Left ventricle myocardium superior (tissue), 1 donor: ENCODE measurements at places on chromosomes 2 and 18. TPM values are rescaled to one million over a fixed set of nuclear protein-coding genes. Genes with fewer than 3 reads are reported as not detected.

DNA sequence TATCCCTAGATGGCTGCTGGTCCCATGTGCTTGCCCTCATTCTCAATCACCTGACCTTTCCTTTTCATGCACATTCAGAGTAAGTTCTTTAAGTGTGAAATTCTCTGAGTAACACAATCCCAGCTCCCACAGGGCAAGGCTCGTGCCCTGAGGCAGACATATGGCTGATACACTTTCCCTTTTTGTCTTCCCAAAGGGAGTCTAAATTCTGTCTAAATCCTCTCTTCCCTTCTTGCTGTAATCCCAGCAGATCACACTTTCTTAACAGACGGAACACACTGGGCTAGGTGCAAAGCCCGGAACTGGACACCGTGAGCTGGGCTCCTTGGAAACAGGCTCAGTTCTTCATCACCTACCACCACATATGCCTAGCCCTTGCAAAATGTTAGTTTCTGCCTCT is 147.6 kb downstream of the GALNT14 start:
- no peak for DNase-seq

- no peak for DNase-seq
Observed at GRCh38 chr2:236054125-236054524, 114.1 kb downstream of the GBX2 start.

DNA sequence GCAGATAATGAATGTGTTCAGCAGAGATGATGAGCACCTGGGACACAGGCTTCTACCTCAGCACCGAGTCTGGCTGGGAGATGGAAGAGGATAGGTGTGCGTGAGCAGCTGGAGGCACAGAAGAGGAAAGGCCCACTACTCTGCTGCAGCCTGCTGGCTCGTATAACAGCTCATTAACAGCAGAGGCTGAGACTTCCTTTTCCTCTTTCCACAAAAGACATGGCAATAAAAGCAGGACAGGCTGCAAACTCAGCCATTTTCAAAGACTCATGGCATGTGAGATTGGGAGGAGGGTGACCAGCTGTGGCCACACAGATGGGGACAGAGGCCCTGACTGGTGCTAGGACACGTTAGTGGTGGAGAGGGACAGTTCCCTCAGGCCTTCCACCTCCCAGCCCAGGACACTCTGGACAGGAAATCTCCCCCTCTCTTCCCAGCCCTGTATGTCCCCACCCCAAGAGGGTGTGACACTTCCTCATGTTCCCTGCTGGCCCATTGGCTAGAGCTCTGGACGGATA is 60.3 kb downstream of the CACNB4 start:
- peak; percentile 45 for DNase-seq

DNA sequence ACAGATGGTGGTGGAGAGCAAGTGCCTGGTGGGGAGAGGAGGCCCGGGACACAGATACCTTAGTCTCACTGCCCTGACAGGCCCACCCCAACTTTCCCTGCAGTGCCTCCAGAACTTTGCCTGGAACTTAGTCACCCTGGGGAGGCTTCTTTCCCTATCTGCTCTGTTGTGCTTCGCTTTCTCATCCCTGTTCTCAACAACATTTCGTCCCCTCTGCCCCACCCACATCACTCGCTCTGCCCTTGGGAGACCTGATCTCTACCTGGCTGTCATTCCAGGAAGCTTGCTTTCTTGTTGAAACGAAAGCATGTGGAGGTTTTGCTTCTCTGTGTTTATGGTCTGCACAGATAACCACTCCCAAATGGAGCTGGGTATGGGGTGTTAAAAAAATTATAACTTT is 93.8 kb downstream of the PRKCE start:
- no peak for DNase-seq

- DNase-seq: no peak
Observed at GRCh38 chr2:493228-493627, 184.0 kb downstream of the TMEM18 start.

GRCh38 chr2:200156166-200156835 is 150.2 kb upstream of the SPATS2L start:
- DNase-seq: peak; percentile 33

- no peak for DNase-seq
Observed at GRCh38 chr18:77701977-77702376, 452.3 kb downstream of the GALR1 start.

DNA sequence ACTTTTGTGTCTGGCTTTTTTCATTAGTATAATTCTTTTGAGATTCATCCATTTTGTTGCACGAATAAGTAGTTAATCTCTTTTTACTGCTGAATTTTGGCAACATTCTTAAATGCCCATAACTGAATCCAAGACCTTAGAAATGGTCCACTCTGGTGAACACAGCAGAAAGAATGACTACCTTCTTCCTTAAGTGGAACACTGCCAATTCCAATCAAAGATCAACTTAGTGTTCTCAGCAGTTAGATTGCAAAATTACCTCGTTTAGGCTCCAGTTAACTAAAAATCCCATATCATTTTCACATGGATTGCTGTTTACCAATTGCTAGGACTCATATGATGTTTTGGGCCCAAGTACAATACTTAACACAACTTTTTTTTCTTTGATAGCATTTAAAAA is 59.9 kb downstream of the MDH1 start:
- DNase-seq: no peak

DNA sequence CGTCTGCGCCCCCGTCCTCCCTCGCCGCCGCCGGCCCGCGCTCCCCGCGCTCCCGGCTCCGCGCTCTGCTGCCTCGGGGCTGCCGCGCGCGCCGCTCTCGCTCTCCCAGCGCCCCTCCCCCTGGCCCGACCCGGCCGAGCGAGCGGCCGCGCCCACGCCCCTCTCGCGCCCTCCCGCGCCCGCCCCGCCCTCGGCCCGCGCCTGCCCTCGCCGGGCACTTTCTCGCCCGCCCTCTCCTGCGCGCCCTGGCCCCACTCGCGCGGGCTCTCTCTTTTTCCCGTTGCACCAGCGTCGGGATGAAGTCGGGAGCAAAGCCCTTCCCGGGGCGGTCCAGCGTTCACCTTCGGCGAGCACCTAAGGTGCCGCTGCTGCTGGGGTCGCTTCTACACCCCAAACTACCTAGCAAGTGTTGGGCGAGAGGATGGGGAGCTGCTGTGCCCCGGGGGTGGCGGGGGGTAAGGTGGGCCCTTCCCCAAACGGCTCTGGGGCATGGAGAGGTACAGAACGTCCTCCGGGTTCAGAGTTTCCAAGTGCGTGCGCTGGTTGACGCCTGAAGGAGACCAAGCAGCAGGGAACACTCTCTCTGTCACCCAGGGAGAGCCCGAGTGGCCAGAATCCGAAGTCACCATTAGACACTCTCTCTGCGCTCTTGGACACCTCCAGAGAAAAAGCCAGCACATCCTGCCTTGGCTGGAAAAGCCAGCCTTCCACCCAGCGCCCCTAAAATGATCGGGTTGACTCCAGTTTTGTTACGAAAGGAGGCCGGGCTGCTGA is at the start of gene COLEC12:
Gene COLEC12 (minus strand): TSS at position 70 of the 774 bp plus-strand sequence. CDS start 187 bp downstream, outside the sequence.
- peak; percentile 76 for DNase-seq

- no peak for DNase-seq
Observed at GRCh38 chr2:180938451-180938850, 42.0 kb upstream of the UBE2E3 start.

DNA sequence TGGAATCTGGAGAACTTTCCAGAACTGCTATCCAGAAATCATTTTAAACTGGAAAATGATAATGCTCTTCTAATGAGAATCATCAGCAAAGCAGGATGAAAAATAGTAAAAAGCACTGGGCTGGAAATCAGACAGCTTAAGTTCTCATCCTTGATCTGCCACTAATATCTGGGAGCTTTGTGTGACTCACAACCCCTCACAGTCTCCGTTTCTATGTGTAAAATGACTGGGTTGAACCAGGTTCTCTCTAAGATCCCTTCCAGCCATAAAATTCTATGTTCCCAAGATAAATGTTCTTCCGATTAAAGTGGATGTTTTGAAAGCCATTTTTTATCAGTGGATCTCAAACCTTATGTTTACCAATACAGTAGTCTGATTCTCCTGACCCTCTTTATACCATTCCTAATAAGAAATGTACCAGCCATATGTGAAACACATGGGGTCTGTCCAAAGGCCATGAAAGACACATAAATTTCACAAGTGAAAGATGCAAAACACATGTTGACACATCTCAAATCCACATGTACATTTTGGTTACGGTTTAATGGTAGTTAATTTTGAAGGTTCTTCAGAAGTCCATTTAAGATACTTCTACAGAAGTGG is 188.8 kb downstream of the EN1 start:
- no peak for DNase-seq

DNA sequence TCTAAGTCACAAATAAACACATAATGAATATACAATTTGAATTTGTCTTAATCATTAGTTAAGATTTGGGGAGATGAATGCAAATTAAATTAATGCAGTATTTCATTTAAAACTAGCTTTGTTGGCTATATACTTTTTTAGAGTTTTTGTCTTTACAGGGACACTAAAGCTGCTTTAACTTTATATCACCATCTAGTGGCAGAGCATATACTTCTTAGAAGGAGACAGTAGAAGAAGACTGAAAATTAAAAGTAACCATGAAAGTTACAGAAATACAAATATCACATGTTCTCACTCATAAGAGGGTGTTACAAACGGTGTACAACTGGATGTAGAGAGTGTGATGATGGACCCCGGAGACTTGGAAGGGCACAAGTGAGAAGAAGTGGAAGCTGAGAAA is 268.3 kb upstream of the NETO1 start:
- no peak for DNase-seq

DNA sequence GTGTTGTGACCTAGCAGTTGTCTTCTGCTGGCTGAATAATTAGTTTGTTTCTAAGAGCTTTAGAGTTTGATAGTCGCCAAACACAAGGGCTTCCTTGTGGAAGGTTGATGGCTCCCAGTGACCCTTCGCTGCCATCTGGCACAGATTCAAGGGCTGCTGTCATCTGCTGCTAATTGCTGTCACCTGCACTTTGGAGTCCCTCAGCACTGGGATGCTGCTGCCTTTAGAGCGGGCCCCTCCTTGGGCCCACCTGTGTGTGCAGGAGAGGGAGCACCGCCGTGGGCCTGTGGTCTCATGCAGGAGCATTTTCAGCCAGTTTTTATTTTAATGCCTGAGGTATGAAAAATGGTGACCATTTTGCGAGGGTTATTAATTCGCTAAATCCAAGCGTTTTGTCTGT is 154.0 kb upstream of the NFATC1 start:
- DNase-seq: peak; percentile 36

DNA sequence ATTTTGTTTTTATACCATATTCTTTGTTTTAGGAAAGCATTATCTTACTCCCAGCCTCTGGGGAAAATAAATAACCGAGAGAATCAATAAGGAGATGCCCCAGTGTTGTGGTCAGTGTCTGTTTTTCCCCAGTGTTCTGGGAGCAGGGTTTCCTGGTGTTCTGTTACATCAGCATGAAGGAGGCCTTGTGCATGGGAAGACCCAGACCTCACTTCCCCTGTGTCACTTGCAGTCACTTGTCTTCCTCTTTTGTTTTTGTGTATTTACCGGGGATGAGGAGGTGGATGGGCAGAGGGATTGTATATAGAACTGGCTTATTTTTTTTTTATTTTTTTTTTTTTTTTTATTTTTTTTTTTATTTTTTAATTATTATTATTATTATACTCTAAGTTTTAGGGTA is 45.0 kb upstream of the MGAT5 start:
- no peak for DNase-seq

DNA sequence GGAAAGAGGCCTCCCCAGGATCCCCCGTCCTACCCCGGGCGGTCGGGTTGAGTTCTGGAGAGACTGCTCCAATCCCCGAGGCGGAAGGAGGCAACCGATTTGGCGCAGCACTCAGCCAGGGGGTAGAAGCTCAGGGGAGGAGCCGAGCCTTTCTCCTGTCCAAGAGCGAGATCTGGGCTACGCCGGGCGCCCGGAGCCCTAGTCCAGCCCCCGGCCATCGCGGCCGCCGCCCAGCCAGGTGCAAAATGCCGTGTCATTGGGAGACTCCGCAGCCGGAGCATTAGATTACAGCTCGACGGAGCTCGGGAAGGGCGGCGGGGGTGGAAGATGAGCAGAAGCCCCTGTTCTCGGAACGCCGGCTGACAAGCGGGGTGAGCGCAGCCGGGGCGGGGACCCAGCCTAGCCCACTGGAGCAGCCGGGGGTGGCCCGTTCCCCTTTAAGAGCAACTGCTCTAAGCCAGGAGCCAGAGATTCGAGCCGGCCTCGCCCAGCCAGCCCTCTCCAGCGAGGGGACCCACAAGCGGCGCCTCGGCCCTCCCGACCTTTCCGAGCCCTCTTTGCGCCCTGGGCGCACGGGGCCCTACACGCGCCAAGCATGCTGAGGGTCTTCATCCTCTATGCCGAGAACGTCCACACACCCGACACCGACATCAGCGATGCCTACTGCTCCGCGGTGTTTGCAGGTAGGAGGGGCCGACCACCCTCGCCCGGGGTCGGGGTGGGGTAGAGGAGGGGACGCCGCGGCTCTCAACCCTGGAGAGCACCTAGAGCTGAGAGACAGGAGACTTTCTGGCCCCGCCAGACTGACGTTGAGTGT is at the start of gene DYSF:
Gene DYSF (plus strand): TSS at position 158 of the 817 bp plus-strand sequence.
- peak; percentile 78 for DNase-seq

DNA sequence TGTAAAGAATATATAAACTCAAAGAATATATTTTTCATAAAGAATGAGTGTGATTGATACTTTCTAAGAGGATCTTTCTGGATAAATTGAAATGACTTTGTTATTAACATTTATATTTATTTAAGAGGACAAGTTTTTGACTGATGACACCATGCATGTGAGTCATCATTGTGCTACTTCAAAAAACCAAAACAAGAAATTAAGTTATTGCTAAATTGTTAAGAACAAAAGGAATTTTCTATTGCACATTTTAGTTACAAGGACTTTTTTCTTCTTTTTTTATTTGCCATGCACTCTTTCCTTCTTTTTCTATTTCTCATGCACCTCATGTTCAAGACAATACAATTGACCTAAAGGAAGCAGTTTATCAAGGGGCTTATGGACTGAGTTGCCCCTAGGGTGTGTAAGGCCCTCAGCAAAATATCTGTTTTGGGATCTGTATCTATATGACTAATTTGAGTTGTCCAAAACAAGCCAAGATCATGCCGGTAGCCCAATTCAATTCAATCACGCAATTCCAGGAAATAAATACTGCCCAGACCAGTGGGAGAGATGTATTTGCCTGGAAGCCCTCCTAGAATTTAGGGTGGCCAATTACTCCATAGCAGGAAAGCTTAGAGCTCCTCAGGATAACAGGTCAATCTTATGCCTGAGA is 654.3 kb downstream of the METTL4 start:
- no peak for DNase-seq

DNA sequence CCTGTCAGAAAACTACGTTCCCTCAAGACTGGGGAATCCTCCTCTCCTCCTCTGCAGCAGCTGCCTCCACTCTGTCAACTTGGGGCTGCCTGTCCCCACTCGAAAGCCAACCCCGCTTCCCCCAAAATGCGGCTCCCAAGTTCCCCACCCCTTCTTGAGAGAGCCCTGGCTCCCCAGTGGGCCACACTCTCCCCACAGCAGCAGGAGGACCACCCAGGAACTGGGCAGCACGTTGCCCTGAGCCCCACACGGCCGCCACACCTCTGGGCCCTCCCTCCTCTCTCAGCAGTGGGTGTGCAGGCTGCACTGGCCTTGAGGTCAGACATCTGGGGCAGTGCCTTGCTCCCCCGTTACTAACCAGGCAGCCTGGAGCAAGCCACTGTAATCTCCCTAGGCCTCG is 9.6 kb upstream of the TEX51 start:
- no peak for DNase-seq

Gene ALK
- total RNA-seq: not detected

Gene LONRF2
- total RNA-seq: 17.5 TPM

Gene RAPH1
- total RNA-seq: 13.8 TPM

Gene SP9
- not detected for total RNA-seq

Gene PLEKHM3
- 13.3 TPM for total RNA-seq

Gene TGOLN2
- 66.9 TPM for total RNA-seq

Gene MYO1B
- 16.0 TPM for total RNA-seq

Gene ARHGAP28
- total RNA-seq: 1.4 TPM

Gene SRD5A2
- not detected for total RNA-seq

Gene CD8B
- total RNA-seq: 1.2 TPM

Gene SEPTIN10
- total RNA-seq: 46.8 TPM

Gene MOGAT1
- total RNA-seq: 0.25 TPM

Gene HOXD3
- 0.27 TPM for total RNA-seq
